ENCODE measurements at places on chromosomes 2 and 18.

GRCh38 chr2:45782436-45782835 lies 131.0 kb downstream of the PRKCE start:
- no peak for DNase-seq

GRCh38 chr18:79343567-79344207 lies 52.0 kb upstream of the NFATC1 start:
- DNase-seq: no peak

- no peak for DNase-seq
Observed at GRCh38 chr2:240557808-240558207, at the start of gene ANKMY1. ANKMY1 (minus strand) TSS chr2:240557988; CDS start chr2:240557335, 653 bp downstream.

- no peak for DNase-seq
Observed at GRCh38 chr2:96400049-96401000, 64.8 kb downstream of the NCAPH start.

GRCh38 chr2:146108993-146109392 lies 1589.1 kb upstream of the ZEB2 start:
- no peak for DNase-seq

GRCh38 chr2:74226648-74227213 lies 28.3 kb downstream of the MTHFD2 start:
- no peak for DNase-seq

GRCh38 chr2:28322051-28322450 lies 70.6 kb upstream of the FOSL2 start:
- DNase-seq: no peak

DNA sequence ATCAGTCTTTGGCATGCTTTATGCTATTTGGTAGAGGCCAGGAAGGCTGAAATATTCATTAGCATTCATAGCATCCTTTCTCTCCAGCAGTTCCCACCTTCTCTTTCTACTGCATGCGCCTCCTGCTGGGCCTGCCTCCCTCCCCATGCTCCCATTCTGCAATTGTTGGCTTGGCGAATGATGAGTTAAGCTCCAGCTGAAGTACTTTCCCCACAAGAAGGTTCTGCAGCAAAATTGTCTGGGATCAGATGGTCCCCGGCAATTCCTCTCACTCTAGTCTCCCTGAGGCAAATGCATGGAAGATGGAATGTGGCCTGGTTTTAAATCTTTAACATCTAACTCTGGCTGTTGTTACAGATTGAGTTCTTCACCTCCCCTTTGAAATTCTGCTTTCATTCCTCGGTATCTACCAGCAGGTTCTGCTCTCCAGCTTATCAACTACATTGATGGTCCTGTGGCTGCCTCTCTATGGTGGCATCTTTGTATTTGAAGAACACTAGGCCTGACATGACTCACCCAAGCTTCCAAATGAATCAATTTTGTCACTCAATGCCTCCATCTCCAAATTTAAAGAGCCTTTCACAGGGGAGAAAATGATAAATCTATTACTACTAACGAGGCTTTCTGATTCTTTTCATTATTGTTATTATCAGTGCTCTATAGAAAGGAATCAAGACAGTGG lies 55.9 kb downstream of the KCTD18 start:
- DNase-seq: no peak
